Pancreas (tissue), 10 donors: ENCODE measurements at places on chromosomes 3 and 15. TPM values are rescaled to one million over a fixed set of nuclear protein-coding genes. Genes with fewer than 3 reads are reported as not detected.

DNA sequence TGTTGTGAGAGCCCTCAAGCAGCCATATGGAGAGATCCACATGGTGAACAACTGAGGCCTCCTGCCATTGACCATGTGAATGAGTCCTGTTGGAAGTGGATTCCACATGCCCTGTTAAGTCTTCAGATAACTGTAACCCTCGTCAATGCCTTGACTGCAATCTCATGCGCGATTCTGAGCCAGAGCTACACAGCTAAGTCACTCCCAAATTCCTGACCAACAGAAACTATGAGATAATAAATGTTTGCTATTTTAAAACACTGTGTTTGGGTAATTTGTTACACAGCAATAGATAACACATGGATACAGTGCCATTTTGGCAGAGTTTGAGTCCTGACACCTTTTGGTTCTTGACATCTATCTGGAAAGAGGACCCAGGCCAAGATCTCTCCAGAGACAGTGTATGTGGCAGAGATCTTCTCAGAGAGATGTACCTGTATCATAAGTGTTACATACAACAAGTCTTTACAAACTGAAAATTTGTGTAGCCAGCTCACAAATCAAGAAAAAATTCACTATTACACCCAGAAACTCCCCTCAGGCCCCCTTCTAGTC, 34.5 kb upstream of the BNC1 start:
- DNase-seq: no peak

ZNF662 gene
- polyA plus RNA-seq: 5.4 TPM

- no peak for DNase-seq
Measured at GRCh38 chr15:96619174-96619573, 288.7 kb downstream of the NR2F2 start.

DNA sequence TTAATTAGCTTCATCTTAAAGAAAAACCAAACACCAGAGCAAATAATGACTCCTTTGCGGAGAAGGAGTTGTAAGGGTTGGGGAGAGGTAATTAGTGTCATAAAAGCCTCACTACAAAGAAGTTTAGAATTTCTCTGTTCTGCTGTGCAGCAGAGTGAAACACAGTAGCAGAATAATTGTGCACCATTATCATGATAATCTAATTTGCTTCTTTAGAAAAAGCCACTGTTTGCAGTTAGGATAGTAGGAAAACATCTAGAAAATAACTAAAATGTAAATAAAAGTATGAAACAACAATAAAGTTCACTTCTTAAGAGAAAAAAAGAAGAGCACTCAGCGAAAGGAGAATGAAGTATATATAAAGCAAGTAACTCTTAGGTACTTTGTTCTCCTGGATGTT, 5.5 kb downstream of the SHOX2 start:
- DNase-seq: no peak

DNA sequence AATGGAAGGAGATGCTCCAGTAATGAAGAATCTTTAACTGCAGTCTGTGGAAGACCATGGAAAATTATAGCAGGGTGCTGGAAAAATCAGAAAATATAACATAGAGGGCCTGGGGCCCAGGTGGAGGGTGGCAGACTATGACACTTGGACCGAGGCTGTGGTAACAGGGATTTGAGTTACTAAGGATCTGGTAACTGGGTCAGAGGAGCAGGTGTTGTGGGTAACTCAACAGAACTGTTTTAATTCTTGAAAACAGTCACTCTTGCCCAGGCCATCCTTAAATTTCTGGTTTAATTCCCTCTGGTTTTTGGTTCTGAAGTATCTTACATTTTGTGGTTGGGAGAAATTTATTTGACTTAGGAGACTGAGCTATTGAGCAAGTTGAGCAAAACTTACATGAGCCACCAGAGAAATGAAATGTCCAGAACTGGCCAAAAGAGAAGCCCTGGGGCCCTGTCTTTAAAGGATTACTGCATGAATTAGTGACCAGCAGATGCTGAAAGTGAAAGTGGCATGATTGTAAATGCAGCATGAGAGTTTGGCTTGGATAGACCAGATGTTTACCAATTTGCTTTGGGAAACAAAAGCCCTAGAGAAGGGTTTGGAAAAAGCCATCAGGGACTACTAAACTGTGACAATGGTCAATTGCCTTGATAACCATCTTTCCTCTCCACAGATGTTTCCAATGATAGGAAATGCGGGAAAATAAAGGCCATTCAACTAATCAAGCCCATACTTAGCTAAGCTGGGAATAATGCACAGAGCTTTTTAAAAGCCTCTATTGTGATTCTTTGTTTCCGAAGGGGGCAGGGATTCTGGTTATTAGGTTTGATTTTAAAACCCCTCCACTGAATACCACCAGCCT, 374.9 kb upstream of the TGFBR2 start:
- no peak for DNase-seq

DNA sequence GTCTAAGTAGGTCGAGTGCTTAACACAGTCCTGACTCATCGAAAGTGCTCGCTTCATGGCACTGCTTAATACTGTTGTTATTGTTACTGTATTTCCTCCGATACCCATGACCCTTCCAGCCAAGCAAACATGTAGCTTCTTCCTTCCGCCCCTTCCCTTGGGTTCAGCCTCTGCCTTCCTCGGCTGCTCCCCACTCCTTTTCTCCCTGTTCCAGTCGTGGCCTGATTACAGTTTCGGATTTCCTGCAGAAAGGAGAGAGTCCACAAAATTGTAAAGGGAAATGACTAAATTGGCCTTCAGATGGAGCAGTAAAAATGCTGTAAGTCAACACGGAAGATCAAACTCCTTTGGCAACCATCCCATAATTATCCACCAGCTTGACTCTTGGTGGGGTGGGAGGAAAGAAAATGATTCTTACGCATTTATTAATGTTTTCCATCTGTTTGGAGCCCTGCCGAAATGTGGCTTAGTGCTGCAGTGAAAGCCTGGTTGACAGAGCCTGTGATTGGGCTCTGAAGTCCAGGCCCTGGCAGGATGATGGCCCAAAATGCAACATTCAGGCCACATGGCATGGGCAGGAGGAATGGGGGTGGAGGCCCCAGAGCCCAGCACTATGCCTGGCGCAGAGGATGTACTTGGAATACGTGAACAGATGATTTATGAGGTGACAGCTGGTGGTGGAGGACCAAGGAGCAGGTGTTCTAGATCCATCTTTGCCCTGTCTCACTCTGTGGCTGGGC, 37.6 kb downstream of the FAM3D start:
- no peak for DNase-seq

LXN gene
- 6.9 TPM for polyA plus RNA-seq

- no peak for DNase-seq
Measured at GRCh38 chr3:155701882-155702465, 42.9 kb downstream of the PLCH1 start.

GRCh38 chr3:194198938-194199337, 63.0 kb downstream of the HES1 start:
- no peak for DNase-seq

KIAA1143 gene
- polyA plus RNA-seq: 4.3 TPM

RYK gene
- polyA plus RNA-seq: 22.8 TPM

DNA sequence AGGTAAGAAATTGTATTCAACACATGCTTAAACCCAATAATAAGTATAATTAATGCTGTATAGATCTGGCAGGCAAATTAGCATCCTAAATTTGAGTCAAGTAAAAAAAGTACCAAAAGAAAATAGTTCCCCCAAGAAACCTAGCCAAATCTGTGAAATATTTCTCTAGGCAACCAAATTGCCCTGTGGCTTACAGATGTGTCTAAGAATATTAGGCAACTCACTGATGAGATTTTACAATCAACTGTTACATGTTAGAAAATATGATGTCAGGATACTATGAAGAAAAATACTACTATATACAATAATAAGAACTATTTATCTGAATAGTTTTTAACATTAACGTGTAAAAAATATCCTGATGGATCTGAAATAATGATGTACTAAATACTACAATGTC, 397.1 kb downstream of the TIGIT start:
- DNase-seq: no peak

CFAP44 gene
- polyA plus RNA-seq: 15.4 TPM

TOP2B gene
- polyA plus RNA-seq: 17.7 TPM

DNA sequence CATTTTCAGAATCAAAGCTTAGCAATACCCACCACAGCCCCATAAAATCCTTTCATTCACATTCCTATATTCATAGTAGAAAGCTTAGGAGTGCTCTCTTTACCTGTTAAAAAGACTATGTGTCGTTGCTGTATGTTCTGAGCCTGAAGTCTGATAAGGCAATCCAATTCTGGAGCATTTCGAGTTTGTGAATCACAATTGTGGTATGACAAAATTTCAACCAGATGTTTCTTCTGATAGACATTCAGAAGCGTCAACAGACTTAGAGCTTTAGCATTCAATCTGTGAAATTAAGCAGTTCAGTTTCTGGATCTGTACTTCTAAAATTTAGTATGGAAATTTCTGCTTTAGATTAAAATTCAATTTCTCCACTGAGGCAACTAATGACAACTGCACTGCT, 58.3 kb downstream of the TASOR start:
- no peak for DNase-seq

DNA sequence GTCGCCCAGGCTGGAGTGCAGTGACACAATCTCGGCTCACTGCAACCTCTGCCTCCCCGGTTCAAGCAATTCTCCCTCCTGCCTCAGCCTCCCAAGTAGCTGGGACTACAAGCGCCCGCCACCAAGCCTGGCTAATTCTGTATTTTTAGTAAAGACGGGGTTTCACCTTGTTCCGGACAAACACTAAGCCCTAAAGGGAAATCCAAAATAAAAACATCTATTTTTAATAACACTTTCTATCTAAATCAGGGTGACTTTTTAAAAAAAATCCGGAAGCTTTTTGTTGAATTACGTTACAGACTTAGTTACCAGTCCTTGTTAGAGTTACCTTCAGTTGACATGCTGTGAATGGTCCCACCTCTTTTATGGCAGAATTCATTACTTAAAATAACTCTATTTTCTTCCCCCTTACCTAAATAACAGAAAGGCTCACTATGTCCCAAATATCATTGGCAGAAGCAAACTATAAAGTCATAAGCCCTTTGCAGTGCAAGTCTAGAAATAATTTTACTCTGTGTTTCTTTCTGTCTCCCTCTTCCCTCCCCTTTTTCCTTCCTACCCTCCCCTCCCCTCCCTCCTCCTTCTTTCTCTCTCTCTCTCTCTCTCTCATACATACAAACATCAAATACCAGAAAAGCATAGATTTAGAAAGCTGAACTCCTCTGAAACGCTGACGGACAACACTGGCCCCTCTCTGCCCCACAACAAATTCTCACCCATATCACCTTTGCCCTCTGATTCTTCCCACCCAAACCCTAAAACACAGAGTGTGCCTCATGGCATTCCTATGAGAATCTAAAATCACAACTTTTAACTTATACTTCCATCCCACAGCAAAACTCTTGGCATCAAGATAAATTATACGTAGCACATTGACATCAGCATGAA, 18.3 kb downstream of the THBS1 start:
- DNase-seq: no peak
